ENCODE measurements at places on chromosomes 2 and 18.

- DNase-seq: no peak
Measured at GRCh38 chr2:46861916-46862315, 53.7 kb downstream of the MCFD2 start.

DNA sequence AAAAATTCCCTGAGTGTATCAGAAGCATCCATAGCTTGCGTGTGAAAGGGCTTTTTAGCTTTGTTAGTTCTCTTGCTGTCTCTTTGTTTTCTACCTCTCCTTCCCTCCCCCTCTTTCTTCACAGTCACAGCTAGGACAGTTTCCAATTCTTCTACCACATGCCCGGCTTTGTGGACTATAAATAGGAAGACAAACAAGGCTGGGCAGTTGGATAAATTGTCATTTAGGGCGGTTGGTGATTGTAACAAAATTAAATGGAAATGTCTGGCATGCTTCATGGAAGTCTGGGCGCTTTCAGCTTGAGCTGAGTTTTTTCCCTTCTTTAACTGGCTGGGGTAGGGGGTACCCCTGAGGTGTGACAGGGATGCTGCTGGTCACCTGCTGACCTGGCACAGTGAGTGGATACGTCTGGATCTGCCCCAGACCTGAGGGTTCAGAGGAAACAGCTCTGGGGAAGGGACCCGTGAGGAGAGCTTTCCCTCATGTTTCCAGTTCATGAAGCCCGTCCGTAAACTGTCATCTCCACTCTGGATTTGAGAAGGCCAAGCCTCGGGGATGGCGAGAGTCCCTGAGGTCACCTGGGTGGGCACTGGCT, 29.0 kb upstream of the GIGYF2 start:
- no peak for DNase-seq

- DNase-seq: no peak
Measured at GRCh38 chr2:23657934-23658333, 269.0 kb downstream of the ATAD2B start.

- DNase-seq: peak; percentile 9
Measured at GRCh38 chr2:191748059-191748461, 70.1 kb downstream of the NABP1 start.

DNA sequence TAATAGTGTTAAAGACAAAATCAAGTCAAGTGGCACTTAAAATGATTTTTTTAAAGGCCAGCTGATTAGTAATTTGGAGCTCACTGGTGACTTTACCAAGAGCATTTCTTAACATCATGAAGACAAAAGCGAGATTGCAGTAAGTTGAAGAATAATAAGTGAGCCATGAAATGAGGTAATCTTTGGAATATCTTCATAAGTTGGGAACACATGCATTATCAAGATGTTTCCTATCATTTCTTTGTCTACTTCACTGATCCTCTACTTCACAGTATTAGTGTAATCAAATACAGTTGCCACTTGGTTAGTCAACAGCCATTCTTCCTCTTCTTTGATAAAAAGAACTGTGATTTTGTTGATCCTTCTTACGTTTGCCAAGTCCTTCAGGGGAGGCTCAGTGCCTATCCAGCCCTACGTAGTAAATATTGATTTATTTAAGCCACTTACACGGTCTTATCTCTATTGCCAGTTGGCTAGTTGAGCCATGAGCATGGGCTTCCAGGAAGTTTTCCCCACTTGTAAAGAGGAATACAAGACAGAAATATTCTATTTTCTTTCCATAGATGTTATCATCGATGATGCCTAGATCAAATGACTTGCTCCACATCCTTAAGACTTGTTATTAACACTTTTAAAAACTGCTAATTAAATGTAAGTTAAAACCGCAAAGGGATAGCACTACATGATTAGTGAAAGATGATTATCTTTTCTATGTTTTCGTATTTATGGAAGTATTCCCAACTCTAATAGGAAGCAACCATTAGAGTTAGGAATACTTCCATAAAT, 46.1 kb downstream of the YES1 start:
- DNase-seq: no peak

DNA sequence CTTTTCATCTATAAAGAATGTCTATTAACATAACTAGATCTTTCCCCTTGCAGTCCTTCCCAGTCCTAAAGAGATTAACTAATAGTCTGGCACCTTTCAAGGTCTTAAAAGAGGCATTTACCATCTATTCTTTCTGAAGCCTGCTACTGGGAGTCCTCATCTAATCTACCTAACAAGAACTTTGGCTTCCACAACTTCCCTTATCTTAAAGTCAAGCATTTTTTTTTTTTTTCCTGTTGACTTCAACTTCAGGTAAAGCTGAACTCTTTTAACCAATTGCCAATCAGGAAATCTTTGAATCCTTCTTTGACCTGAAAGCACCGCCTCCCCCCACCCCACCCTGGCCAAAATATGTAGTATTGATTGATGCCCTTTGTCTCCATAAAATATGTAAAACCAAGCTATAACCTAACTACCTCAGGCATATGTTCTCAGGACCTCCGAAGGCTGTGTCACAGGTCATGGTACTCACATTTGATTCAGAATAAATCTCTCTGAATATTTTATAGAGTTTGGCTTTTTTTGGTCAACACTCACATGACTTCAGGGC, 168.6 kb downstream of the PTPRM start:
- no peak for DNase-seq

- DNase-seq: no peak
Measured at GRCh38 chr2:222232372-222232771, 66.4 kb downstream of the PAX3 start.

GRCh38 chr2:198753101-198753500, 704.6 kb downstream of the SATB2 start:
- DNase-seq: no peak

- no peak for DNase-seq
Measured at GRCh38 chr2:204321027-204321800, 224.1 kb upstream of the PARD3B start.

DNA sequence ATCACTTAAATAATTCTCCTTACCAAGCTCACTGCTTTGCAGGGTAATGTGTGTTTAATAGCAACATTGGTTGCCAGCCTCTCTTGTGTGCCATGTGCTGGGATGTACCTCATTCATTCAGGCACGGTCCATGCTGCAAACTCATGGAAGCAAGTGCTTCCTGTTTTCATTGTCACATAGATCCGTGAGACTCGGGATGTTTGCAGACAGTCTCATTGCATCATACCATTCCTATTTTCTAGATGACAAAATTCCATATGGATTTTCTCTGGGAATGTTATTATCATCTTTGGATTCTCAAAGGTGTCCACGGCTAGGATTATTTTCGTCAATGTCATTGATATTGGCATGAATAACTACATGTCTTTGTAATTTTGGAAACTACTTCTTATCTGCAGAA, 60.0 kb upstream of the HDAC4 start:
- no peak for DNase-seq

DNA sequence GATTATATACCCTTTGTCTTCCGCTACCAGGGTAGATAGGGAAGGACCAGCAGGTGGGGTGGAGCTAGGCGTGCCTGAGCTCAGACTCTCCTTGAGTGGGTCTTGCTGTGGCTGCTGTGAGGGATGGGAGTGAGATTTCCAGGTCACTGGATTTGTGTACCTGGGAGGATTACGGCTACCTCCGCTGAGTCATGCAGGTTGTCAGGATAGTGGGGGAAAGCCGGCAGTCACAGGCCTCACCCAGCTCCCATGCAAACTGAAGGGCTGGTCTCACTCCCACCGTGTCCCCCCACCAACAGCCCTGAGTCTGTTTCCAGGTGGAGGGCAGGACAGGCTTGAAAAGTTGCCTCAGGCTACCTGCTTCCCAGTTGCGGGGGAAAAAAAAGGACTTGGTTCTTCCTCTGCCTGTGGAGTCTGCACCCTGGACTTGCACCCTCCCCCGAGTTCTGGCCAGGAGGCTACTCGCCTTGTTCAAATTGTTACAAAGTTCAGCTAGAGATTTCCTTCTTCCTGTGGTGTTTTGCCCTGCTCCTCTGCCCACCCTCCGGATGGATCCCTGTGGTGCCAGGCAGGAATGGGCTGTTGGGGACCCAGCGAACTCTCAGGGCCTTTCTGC, 268.3 kb downstream of the VAPA start:
- DNase-seq: no peak

- peak; percentile 7 for DNase-seq
Measured at GRCh38 chr18:28045176-28045810, 131.6 kb downstream of the CDH2 start.

GRCh38 chr2:206665251-206665650, 23.0 kb downstream of the FAM237A start:
- no peak for DNase-seq

- DNase-seq: no peak
Measured at GRCh38 chr2:88090446-88091283, 23.0 kb downstream of the SMYD1 start.

DNA sequence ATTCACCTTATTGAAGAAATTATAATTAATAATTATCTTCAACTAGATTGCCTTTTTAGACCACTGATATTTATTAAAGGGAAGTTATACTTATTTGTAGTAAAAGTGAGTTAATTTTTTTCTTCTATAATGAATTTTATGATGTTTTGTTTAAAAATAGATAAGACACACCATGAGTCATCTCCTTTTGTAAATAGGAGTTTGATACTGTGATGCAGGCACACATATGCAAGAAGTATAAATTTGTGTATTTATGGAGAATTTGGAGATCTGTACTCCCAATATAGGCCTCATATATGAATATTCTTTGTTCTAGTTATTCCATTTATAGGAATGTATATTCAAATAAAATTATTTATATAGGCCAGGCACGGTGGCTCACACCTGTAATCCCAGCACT, 703.5 kb upstream of the CHAC2 start:
- DNase-seq: no peak

DNA sequence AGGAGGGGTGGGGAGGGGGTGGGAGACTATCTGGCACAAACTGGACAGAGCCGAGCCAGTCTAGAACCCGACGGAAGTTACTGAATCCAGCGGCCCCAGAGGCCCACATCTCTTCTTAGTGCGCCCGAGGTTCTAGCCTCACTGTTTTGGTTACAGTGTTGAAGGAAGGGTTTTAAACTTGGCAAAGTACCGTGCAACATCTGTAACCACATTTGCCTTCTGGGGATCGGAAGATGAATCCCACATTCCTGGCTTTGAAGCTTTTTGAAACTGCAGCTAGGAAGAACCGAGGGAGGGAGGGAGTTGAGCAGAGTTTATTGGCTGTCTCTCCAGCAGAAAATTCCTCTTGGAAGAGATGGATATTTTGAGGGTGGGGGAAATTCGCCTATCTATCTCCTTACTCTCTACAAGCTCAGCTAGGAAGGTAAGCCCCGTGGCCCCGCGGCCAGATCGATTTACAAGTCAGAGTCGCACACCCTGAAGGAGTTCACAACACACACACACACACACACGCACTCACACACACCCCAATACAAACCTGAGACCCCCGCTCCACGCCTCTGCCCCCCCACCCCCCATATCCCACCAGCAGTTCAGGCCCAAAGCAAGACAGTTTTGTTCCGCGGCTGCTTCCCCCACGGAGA, 1.0 kb downstream of the ACVR1 start:
- peak; percentile 63 for DNase-seq

DNA sequence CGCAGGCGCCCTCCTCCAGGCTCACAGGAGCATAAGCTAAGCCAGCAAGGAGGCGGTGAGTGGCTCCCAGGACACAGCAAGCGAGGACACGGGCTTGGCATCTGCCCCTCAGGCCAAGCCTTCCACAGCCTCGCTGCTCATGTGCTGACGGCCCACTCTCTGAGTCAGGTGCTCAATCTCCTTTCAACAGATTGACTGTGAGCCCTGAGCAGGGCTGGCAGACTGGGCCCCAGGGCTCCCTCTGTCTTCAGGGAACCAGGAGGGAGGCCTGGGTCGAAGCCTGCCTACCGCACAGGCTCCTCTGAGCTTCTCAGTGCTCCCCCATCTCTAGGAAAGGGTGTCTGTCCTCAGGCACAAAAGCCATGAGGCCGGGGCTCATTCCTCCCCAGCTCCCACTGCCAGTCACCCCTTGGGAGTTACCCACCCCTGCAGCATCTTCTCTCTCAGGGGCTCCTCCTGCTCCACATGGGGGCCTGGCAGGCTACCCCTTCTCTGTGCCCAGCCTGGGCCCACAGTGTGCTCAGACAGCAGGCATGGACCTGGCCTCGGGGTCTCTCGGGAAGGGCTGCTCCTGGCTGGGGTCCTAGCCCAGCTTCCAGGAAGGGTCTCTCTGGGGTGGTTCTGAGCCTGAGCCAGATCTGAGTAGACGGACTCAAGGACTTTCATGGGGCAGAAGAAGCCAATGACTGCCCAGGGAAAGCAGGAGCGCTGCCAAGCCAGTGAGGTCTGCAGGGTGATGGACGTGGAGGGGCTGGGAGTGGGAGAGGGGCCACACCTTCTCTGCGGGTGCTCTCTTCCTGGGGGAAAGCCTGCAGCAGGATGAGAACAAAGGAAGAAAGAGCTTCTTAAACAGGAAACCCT, 138.0 kb upstream of the GPC1 start:
- DNase-seq: no peak

DNA sequence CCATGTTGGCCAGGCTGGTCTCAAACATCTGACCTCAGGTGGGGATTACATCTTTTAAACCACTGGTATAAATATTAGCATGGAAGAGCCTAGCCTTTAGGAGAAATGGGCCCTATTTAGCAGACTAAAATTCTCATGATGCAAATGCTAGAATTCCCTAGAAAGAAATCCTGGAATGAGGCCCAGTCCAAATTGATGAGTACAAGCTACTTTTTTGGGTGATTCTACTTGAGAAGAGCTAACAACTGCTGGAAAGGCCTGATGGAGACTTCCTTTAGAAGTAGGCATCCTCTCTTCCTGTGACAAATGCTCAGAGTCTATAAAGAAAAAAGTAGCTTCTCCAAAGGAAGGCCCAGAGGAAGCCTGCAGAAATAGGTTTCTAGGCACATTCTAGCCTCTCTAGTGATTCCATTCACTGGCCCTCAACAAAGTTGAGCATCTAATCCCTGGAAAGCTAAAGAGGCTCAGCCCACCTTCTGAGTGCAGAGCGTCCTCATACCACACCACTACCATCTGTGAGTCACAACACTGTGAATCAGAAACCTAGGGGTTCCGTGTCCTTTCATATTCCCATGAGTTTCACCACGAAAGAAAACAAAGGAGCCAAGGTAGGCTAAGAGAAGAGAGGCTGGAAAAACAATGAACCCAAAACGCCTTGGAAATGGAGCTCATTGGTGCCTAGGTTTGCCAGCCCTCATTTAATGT, 183.1 kb downstream of the C1D start:
- no peak for DNase-seq

GRCh38 chr2:100234141-100234540, 88.2 kb downstream of the LONRF2 start:
- DNase-seq: no peak

GRCh38 chr2:42953216-42953615, 160.8 kb upstream of the HAAO start:
- no peak for DNase-seq

DNA sequence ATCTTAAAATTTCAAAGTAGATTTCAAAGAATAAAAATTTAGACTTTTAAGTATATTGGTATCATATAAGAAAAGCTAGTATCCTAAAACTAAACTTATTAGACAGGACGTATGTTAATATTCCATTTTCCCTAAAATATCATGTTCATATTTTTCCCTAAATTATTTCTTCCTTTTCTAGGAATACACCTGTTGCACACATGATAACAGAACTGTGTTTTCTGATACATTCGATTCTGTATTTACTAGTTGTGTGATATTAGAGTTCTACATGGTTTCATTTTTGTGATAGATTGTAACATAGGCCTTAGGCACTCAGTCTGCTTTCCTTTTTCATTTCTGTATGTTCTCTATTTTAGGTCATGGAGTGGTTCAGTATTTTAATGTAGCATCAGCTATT, 10.9 kb downstream of the RBM45 start:
- DNase-seq: no peak
